HTR-8/SVneo (cell line): ENCODE measurements at places on chromosomes 2 and 18.
A peak's percentile ranks its signal among the peaks of the same experiment; 100 is the strongest.

DNA sequence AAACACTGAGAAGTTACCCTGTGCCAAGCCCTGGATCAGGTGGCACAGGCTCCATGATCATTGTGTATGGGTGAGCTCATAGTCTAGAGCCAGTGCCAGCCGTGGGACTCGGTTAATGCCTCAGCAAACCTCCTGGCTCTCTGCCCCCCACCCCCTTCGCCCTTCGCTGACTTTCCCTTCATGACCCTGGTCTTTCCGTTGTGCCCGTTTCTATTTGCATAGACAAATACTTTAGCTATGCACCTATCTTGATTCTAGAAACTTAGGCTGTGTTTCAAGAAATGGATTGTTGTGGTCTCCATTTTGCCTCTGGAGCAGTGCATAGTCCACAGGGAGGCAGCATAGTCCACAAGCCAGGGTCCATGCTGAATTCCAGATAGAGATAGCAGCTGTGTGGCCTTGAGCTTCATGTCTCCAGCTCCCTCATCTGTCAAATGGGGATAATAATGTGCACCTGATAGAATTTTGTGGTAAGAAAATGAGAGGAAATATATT is 44.8 kb upstream of the KDM3A start:
- DNase-seq = peak; percentile 33

DNA sequence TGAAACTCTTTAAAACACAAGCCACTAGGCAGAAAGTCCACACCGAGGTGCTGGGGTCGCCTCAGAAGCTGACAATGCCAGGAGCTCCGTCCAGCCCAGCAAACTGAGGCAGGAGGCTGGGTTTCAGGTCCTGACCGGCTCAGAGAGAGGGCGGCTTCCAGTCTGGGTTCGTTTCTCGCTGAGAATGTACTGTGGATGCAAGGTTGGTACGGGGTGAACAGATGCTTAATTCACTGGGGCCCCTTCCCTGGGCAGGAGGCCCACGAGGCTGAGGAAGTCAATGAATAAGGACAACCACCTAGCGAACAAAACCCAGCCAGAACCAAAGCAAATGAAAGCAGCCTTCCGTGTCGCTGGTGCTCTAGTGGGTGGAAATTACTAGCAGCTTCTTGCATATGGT is 142.0 kb downstream of the RTP5 start:
- no peak for DNase-seq

DNA sequence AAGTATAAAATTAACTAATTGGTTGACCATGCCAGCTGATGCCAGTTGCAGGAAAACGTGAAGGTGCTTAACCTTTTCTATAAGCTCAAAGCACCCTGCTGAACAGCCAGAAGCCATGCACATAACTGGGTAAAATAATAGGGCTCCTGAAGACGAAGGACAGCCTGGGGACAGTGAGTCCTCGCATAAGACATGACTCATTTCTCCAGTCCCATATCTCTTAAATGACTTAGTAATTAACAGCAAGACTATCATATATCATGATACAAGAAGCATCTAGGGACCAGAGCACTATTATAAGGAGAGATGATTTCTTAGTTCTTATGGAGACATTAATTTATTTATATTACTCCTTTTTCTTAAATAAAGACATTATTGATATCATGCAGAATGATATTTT is 100.5 kb upstream of the DOK6 start:
- DNase-seq = no peak

DNA sequence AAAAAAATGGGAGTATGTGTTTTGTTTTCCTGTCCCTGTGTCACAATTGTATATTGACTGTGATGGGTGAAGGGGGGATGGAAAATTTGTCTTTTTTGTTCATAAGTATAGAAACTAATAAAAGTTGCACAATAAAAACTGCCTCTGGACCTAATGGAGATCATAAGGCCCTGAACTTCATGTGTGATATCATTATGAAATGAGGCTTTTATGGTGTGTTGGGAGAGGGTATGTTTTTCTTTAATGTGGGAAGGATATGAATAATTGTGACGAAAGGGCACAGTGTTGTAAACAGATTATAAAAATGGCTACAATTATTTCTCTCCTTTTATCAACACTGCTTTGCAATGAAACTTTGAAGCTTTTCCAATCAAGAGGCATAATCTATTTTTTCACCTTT is 1889.3 kb upstream of the CELF4 start:
- DNase-seq = no peak

DNA sequence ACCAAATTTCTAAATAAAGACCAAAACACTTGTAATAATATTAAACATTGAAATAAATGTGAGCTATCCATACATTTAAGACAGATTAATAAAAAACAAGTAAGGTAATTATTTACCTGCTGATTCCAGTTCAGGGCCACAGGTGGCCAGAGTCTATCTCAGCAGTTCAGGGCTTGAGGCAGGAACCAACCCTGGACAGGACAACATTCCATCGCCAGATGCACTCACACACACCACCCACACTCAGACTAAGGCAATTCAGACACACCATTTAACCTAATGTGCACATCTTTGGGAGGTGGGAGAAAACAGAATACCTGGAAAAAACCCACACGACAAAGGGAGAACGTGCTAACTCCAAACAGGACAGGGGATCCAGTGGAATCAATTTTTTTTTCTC is 14.1 kb upstream of the WDSUB1 start:
- DNase-seq = no peak

DNA sequence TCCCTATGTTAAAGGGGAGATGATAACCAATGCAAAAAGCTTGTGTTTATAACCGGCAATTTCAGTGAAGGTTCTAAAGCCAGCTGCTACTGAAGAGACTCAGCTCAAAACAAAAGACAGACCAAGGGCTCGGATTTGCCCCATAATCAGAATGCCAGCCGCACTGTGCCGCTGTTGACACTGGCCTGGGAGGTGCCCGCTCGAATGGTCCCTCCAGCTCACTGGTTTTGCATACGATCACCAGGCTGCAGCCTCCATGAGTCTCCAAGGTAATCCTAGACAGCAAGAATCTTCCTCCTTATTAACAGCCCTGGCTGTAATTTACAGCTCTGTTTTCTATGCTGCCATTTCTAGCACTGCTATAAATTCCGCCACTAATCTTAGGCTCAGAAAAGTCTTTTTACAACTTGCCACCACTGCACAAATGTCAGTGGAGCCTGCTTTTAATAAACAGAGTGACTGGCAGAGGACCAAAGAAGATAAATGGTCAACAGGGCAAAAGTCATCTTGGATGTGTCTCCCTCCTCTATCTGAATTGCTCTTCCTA is 155.7 kb upstream of the SH3BP4 start:
- DNase-seq = no peak

DNA sequence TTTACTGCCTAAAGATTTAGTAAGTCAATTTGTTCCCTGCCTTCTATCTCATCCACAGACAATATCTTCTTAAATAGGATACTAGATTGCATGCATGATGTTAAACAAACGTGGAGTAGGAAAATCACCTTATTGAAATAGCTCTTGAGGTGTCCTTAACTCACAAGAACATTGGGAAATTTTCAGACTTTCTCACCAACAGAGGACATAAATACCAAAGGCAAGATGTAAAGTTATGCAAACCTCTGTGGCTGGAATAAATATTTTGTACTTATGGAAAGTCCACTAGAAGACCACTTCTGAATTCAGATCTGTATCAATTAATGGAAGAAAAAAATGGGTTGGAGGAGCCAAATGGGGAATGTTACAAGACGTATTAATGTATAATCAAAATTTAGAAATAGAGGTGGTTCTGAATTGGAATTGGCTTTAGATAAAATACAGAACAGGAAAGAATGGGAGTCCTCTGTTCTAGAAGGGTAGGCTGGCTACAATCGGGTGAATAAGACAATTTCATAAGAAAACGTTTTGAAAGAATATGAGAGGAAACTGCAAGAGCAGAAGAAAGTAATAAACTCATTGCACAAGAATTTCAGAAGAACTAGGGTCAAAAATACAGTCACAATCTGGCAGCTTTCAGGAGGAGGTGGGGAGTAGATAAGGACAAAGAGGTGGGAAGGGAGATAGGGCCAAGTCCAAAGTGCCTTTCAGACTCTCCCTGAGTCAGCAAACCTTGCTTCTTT is 69.3 kb upstream of the FN1 start:
- peak; percentile 9 for DNase-seq

DNA sequence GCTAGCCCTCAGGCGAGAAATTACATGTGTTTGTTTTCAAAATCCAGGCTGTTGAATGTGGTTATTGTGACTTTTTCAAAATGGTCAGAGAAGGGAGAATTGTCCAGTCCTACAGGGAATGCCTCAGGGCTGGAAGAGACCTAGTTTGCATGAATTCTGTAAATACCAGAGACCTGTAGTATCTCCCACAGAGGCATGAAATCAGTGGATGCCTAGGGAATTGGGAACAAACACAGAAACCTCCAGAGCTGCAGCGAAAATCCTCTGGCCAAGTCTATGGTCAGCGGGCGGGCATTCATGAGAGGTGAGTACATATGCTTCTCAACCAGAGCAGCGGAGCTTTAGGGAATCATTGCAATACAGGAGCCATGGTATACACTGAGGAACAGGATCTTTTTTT is 1596.5 kb upstream of the NXPH2 start:
- DNase-seq = no peak

GRCh38 chr18:32730068-32730467 is 42.8 kb downstream of the KLHL14 start:
- DNase-seq = no peak

DNA sequence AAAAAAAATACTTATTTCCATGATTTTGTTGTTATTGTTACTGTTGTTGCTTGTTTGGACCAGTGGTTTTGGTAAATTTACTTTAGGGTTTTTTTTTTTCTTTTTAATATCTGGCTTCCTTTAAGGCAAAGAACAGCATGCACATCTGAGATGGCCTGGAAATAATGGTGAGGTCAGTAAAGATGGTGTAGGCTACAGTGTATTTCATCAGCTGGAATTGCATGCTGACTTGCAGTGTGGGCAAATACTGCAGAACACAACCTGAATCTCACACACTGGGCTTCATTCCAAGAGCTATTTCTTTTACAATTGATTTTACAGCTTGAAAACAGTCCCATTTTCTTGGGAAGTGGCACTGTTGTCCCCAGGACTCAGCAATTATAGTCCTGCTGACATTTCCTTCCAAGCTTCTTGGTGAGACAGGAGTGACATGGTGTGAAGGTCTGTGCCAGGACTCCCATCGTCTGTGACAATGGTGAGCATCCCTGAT is 376.1 kb upstream of the SOX11 start:
- no peak for DNase-seq

DNA sequence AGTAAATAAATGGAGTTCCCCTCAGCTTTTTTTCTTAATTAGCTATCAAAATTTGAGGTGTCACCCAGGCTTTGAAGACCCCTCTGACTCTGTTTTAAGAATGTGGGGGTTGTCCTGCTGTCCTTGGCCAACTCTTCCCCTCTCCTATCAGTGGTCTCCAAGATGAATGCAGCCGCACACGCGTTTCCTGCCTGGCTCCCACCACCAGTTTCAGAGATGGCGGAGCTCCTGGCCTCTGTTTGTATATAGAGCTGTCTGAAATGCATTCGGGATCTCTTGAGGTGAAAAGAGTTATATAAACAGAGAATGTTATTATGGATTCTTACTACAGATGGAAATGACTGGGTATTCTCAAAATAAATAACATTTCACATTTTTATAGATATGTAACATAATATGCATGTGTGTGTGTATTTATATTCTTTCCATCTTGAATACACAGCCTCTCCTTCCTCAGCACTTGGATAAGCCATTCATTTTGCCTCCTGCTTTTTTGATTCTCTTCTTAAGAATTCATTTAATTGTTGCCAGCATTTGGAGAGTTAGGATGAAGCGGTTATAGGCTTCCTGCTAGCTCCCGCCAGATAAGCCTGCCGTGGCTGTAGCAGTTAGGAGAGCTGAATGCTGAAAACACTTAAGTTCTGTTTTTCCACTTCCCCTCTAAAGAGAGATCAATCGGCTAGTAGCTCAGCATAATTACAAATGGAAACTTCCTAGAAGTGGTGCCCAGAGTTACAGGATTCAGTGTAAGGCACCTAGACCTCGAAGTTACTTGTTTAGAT is 659.3 kb upstream of the FANCL start:
- no peak for DNase-seq

GRCh38 chr2:230913406-230914143 is 11.5 kb downstream of the GPR55 start:
- DNase-seq = no peak

GRCh38 chr18:10239103-10239502 is 215.3 kb upstream of the APCDD1 start:
- no peak for DNase-seq

- DNase-seq = no peak
Observed at GRCh38 chr2:85523903-85524335, 15.0 kb upstream of the MAT2A start.

DNA sequence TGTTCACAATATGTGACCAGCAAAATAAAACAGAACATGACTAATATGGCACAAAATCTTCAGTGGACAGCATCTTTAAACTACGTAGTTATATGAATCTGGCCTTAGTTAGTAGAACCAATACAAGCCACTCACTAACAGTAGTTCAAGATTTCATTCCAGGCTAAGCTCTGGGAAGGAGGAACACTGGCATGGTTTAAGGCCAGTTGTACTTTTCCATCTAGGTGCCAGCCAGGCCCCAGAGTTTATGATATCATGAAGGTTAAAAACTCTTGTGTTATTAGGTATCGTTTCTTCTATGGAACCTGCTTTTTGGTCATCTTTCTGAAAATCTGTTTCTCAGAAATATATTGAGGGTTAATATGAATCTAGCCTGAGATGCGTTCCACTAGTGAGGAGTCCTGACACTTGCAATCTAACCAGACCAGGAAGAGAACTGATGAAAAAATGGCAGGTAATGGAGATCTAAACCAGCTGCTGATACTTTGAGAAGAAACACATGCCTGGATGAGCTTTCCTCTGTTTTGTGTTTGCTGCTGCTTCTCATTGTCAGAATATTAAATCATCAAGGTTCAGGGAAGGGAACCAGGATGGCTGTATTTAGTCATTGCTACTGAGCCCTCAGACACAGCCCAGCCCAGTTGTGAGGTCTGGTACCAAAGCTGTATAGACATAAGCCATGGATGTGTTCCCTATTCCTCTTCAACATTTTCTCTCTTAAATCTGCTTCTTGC is 182.8 kb upstream of the SETBP1 start:
- DNase-seq = no peak

DNA sequence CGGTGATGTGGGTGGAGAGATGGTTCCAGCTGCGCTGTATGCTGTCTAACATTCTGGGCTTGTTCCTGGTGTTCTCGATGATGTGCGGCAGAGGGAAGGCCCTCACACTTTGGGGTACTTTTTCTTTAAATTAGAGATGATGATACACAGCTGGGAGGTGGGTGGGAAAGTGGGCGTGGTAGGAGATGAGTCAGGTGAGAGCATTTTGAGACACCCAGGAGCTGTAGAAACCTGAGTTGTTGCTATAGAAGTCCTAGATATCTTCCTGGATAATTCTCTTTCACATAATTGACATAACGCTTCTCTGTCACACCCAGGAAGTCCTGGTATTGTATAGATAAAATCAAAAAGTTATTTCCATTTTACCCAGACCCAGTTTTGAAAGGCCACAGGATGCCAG is 103.8 kb upstream of the ALKAL2 start:
- no peak for DNase-seq

DNA sequence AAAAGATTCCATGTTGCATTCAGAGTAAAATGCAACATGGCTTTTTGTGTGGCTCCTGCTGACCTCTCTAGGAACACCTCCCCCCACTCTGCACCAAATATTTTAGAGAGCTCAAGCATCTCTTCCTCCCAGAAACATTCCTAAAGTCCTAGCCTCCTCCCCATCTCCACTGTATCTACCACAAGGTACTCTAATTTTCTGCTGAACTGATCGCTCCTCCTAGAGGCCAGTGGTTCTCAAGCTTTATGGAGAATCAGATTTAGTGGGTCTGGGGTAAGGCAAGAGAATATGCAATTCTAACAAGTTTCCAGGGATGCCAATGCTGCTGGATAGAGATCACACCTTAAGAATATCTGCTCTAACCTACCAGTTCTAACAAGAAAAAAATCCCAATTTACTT is 89.5 kb upstream of the HNRNPA3 start:
- no peak for DNase-seq

- DNase-seq = no peak
Observed at GRCh38 chr2:8622199-8622911, 59.5 kb upstream of the ID2 start.
